Lung microvascular endothelial cell (primary cell): ENCODE measurements at places on chromosomes 2 and 18.

- DNase-seq = no peak
Observed at GRCh38 chr2:173104156-173104555, 28.5 kb downstream of the MAP3K20 start.

GRCh38 chr2:2640818-2641217, 309.7 kb upstream of the MYT1L start:
- no peak for DNase-seq

GRCh38 chr2:17933256-17933655, 54.8 kb downstream of the KCNS3 start:
- DNase-seq = no peak

DNA sequence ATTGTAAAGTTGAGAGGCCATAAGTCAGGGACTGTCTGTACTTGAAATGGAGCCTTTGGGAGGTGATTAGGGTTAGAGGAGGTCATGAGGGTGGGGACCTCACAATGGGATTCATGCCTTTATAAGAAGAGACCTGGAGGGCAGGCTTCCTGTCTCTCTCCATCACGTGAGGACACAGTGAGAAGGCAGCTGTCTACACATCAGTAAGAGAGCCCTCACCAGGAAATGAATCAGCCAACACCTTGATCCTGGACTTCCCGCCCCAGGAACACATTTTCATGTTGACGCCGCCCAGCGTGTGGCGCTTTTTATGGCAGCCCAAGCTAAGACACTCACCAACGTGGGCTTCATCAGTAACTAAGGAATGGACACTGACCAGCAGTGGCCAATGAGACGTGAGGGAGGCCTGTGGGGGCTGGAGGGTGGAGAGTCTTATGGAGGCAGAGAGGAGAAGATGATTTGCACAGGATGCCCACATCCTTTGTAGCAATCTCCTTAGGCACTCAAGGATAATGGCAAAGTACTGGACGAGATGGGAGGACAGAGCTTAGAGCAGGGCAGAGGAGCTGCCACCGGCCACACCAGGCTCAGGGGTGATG, 162.7 kb downstream of the EIPR1 start:
- peak; percentile 37 for DNase-seq

DNA sequence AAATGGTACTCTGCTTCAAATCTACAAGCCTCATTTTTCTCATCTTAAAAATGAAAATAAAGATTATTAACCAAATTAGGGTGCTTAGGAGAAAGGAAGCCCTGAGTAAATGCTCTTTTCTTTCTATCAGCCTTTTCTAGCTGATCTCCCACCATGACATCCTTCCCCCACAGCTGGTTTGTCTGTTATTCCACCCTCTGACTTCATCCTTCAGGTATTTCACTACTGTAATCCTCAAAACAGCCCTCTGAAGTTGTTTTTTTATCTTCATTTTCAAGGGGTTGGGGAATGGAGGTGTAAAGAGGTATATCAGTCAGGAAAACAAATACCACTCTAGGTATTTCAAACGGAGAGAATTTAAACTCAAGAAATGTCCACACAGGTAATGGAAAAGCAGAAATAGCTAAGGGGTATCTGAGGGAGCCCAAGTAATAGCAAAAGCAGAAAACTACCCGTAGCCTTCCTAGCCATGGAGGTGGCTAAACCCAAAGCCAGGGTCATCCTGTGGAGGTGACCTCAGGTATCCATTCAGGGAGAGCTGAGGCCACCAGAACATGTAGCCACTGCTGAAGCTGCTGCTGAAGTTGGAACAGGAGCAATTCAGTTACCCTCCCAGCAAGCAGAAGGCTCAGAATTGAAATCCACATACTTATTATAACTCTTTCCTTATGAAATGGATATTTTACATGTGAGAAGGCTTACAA, 990.9 kb upstream of the ACVR2A start:
- DNase-seq = no peak

GRCh38 chr2:134336352-134336751, 82.5 kb downstream of the MGAT5 start:
- DNase-seq = no peak

- DNase-seq = no peak
Observed at GRCh38 chr2:166765141-166765540, 123.1 kb upstream of the XIRP2 start.

DNA sequence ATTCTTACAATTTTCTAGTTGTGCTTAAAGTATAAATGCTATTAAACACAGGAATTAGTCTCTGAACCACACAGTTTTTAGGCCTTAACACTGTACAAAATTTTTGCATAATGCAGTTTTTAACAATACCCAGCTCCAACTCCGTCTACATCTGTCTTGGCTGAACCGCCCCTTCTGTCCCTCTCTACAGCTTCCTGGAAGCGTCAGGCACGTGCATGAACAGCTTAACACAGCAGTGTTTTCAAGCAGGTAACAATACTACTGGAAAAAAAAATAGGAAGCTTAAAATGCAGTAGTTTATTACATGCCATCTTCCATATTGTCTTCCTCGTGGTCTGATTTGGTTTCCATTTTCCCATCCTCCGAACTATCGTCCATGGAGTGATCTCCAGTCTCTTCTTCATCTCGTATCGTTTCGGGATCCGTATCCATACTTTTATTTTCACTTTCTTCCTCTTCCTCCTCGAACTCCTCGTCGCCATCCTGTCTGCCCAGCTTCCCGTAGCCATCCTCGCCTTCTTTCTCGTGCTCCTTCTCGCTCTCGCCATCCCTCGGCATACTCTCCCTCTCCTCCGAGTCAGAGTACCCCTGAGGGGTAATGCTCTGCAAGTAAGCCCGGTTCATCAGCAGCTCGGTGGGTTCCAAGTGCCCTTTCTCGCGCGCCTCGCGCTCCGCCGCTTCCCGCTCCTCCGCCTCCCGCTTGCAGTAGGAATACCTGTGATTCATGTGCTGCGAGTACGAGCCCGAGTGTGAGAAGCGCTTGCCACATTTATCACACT, 130.6 kb downstream of the ZEB2 start:
- no peak for DNase-seq

DNA sequence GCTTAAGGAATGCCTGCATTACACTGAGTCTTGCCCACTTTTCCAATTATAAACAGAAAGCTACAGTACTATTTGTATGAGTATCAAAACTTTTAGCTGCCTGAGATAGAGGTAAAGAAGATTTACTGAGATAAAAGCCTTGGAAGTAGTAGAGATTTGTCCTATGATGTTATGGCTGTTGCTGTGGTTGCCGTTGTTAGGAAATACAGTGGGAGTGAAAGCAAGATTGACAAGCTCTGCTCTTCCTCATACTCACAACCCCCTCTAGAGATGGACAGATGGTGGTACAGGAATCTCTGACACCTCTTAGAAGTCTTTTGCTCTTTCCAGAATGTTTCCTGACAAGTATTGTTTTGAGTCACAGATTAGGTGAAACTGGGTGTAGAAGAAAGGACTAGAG, 242.5 kb downstream of the RPIA start:
- peak; percentile 30 for DNase-seq

DNA sequence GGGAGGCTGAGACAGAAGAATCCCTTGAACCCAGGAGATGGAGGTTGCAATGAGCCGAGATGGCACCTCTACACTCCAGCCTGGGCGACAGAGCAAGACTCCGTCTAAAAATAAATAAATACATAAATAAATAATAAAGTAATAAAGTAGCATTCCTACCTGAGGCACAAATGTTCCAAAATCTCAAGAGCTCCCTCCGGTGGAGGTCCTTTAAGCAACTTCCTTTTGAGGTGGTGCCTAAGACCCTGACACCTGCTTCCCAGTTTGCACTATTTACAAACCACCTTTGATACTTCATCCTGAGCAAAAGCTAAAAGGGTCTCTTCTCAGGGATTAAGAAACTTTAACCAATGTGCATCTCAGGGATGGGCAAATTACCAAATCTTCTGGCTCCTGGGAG, 505.1 kb downstream of the CNTNAP5 start:
- no peak for DNase-seq

GRCh38 chr2:166361351-166362153, 14.2 kb downstream of the SCN9A start:
- peak; percentile 54 for DNase-seq

DNA sequence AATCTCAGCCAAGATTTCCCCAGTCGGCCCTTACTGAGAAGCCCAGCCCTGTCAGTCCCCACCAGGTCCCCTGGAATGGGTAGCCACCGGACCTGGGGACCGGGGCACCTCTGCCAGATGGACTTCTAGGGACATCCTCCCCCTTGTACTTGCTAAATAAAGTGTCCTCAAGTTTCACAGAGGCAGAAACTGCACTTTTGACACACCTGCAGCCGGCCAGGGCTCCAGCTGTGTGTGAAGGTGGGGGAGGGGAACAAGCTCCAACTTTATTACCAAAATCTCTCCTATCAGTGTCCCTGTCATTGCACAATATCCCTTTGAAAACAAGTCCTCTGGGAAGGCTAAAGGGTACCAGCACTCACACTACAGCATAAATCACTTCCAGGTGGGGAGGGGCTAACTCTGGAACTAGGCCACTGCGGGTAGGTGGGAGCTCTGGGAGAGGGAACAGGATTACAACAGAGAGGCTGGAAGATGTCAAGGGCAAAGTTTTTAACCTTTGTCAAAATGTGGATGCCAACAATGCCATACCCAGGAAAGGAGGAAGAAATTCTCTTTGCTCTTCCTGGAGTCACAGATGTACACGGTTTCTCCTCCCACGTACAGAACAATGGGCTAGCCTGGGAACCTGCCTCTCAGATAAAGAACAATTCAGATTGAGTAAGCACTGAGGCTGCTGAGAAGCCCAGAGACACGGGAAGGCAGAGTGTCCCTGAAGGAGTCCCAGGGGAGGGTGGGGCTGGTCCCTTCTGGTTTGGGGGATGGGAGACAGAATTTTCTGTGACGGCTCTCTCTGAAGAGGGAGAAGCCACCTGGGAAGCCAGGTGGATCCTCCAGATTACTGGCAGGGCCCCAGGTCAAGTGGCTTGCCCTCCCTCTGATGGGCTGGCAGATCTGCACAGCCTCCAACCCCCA, 11.0 kb downstream of the SDC1 start:
- DNase-seq = no peak

DNA sequence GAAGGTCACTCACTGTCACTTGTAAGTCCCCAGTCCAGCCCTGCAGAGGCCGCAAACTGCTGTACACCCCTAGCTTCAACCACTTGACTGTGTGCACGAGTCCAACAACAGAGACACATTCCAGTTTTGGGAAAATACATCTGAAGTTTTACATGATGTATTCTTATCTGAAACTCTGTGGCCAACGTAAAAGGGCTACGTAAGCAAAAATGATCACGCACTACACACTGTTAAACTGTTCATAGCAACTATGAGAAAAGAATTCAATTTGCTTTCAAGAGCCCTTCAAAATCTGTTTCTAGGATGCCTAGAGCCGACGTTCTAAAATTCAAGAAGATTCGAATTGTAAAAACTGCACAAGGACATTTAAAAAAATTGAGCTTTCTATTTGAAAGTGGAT, 26.0 kb downstream of the EDAR start:
- no peak for DNase-seq
